Activated CD4-positive, alpha-beta T cell treated with anti-CD3 and anti-CD28 coated beads for 36 hours (primary cell): ENCODE measurements at places on chromosomes 6 and 20. TPM values are rescaled to one million over a fixed set of nuclear protein-coding genes. Genes with fewer than 3 reads are reported as not detected.

Gene TBX18
- not detected for total RNA-seq

Gene HLA-DQB2
- total RNA-seq, result 0.61 TPM

Gene RIPOR2
- 67.0 TPM for total RNA-seq

- no peak for DNase-seq
Measured at GRCh38 chr6:3039384-3039783, 28.9 kb upstream of the RIPK1 start.

GRCh38 chr6:92110403-92110802, 1309.0 kb downstream of the EPHA7 start:
- DNase-seq, result no peak

GRCh38 chr6:13953061-13953705, 28.4 kb downstream of the RNF182 start:
- no peak for DNase-seq

Gene TRMT11
- 40.5 TPM for total RNA-seq

DNA sequence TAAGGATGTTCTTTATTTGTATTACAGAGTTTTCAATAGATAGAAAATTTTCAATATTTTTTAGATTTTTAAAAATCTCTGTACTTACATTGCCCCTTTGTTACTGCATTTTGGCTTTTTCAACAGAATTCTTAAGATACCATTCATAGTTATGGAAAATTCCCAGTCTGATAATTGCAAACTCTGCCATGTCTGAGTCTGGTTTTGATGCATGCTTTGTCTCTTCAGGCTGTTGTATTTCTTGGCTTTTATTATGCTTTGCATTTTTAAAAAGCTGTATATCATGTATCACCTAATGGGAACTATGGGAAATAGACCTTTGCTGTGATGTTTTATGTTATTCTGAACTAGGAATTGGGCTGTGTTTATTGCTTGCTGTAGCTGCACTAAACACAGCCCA, 898.9 kb upstream of the ADGRB3 start:
- DNase-seq, result no peak

Gene TUBB2B
- total RNA-seq, result 0.09 TPM

GRCh38 chr6:125104425-125104824, 49.1 kb upstream of the TPD52L1 start:
- DNase-seq, result no peak

- no peak for DNase-seq
Measured at GRCh38 chr6:38387971-38388370, 251.8 kb downstream of the BTBD9 start.

DNA sequence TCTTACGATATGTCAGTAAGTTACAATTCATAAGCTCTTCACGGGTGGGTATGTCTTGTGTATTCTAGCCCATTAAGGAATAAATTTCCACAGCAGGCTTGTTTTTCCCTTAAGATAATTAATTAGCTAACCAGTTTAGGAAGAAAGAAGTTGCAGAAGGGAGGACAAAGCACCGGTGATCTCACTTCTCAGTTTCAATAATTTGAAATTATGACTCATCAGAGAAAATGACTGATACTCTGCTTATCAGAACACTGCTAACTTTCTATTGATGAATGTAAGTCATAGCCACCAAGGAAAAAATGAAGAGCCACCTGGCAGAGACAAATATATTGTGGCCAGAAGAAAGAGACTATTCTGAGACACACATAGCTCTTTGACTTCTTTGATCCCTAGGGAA, 35.0 kb upstream of the ENTPD6 start:
- no peak for DNase-seq

Gene CD2AP
- 28.4 TPM for total RNA-seq

DNA sequence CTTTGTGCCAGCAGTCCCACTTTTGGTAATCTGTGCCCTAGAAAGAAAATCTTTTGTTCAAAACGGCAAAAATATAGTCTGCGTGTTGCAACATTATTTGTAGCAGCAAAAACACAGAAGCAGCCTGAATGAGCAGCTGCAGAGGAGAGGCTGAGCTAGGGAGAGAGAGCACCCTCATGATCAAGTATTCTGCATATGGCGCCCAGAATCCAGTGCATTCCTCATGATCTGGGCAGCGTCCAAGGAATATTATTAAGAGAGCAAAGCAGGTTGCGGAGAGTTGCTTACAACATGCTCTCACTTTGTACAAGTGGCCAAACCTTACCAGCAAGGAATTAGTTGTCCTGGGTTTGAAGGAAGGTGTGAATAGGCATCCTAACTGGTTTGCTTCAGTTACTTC, 25.9 kb downstream of the KIZ start:
- no peak for DNase-seq

- no peak for DNase-seq
Measured at GRCh38 chr6:23173234-23173633, 603.9 kb downstream of the HDGFL1 start.

- DNase-seq, result no peak
Measured at GRCh38 chr6:49541210-49541724, 9.2 kb upstream of the C6orf141 start.

Gene GLO1
- 150 TPM for total RNA-seq

DNA sequence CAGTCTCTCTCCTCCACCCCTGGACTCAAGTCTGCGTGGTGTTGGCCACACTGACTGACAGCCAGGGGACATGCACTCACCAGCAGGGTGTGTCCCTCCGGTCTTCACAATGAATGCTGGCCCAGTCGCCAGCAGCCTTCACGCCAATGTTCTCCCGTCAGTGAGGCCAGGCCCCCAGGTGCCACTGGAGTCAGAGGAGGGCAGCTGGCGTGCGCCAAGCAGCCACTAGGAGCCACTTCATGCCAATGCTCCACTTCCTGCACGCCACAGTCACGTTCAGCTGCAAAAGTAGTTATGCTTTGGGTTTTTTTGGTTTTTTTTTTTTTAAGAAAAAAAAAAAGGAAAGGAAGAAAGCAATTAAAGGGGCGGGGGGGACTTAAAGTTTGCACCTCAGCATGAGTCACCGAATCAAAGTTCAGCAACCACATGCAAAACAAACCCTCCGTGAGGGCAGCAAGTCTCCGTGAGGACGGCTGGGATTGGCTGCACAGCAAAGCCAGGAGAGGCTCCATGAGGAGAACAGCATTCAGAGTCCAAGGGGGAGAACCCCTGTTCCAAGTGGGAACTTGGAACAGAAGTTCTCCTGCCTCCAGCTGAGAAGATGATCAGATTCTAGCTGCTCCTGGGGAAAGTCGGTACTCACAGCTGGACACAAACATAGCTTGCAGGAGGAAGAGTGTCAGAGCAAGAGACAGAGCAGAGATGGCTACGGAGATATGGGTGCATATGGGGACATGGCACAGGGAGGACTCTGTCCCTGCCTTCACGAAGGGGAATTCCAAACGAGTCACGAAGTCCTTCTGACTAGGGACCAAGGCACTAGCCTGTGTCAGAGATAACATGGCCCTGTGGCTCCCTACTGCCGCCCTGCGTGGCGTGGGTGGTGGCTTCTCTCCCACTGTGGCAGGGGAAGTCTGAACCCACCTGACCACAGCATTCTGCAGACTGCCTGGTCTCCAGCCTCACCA, at the start of gene ZC3H12D:
Gene ZC3H12D, minus strand, starts transcription at position 282 of the 968 bp plus-strand sequence. CDS start 10,471 bp downstream, outside the sequence.
- DNase-seq, result peak; percentile 92

Gene FNDC11
- total RNA-seq, result 0.18 TPM

Gene ZNF337
- total RNA-seq, result 12.6 TPM

DNA sequence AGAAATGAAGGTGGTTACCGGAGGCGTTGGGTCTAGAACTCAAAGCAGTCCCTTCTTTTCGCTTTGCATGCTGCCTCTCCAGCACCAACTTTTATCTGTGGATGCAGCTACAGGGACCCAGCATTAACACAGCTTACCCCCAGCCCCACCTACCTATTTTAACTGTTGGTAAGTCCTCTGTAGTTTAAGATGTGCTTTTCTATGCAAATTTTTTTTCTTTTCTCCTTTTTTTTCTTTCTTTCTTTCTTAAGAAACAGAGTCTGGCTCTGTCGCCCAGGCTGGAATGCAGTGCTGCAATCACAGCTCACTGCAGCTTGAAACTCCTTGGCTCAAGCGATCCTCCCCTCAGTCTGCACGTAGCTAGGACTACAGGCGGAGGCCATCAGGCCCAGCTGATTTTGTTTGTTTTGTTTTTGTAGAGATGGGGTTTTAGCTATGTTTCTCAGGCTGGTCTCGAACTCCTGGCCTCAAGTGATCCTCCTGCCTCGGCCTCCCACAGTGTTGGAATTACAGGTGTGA, 6.5 kb upstream of the USP45 start:
- DNase-seq, result no peak

Gene TSBP1
- total RNA-seq, result not detected

- DNase-seq, result no peak
Measured at GRCh38 chr20:62830251-62830650, 13.4 kb downstream of the COL9A3 start.

- DNase-seq, result no peak
Measured at GRCh38 chr20:3648951-3649350, 14.2 kb downstream of the GFRA4 start.

- peak; percentile 67 for DNase-seq
Measured at GRCh38 chr20:62925420-62926228, 681 bp downstream of the DIDO1 start.
